ENCODE measurements at places on chromosomes 12 and 14. TPM values are rescaled to one million over a fixed set of nuclear protein-coding genes. Genes with fewer than 3 reads are reported as not detected.

DNA sequence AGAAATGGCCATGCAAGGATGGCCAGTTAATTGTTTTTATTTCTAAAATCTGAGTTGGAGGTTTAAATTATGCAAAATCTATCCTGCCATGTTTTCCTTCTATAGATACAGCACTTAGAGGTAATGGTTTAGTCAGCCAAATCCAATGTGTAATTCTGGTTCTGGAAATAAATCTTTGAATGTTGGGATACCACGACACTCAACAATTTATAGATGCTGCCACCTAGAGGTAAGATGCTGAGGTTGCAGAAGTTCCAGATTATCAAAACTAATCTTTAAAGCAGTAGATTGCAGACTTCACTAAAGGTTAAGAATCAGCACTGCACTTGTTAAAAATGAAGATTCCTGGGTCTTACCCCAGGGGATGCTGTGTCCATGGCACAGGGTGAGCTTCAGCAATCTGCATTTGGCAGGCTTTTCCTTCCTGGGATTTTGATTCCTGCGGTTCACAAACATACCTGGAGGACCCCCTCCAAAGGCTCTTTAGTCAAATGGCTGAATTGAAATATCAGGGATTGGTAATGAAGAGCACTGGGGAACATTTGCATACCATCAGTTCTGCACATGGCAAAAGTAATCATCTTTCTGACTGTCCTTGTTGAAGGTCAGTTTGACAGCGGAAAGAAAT is 53.4 kb upstream of the ANO4 start:
- H3K4me1 ChIP-seq, result no peaks in the 10 kb centered on the region
- DNase-seq, result peak; percentile 6
- H3K36me3 ChIP-seq, result no peaks in the 10 kb centered on the region
- no peak overlapping the region for H3K4me3 ChIP-seq
- H3K27ac ChIP-seq, result no peak overlapping the region

DNA sequence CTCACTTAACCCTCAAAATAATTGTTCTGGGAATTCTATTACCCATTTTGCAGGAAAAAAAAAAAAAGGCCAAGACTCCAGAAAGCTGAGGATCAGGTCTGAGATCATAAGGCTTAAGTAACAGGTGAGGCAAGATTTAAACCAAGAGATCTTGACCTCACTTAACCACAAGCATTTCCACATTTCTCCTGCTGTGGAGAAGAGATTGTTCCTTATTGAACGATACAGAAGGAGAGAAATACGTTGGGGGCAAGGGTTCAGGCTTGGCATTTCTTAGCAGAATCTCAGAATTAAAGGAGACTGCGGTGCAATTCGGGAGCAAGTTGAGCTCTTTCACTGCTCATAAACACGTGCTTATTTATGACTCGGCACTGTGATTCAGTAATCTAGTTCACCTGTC is 885.3 kb upstream of the TMEM132C start:
- no peak for DNase-seq
- H3K27me3 ChIP-seq, result no peaks in the 10 kb centered on the region
- no peaks in the 10 kb centered on the region for H3K36me3 ChIP-seq
- no peak overlapping the region for H3K4me3 ChIP-seq
- no peak overlapping the region for H3K27ac ChIP-seq
- H3K4me1 ChIP-seq, result no peaks in the 10 kb centered on the region

- no peaks in the 10 kb centered on the region for H3K4me1 ChIP-seq
- no peaks in the 10 kb centered on the region for H3K36me3 ChIP-seq
- no peak for DNase-seq
- H3K4me3 ChIP-seq, result no peak overlapping the region
- no peak overlapping the region for H3K27ac ChIP-seq
Measured at GRCh38 chr12:65122703-65123102, 1.6 kb upstream of the WIF1 start.

DNA sequence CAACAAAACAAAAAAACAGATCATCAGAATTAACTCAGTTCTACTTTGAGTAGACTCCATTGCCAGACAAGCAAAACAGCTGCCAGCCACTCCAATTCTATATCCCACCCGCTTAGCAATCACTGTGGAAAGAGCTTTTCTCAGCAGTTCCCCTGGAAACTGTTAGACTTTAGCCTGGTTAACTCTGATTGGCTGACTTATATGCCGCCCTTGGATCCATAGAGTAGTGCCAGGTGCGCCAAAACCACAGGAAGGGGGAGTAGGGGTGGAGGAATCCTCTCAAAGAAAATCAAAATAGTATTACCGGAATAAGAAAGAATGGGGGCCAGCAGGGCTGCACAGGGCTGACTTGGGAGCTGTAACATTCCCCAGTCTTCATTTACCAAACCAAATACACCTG is 5.4 kb upstream of the EML5 start:
- DNase-seq, result no peak
- peaks cover 4% of the 10 kb centered on the region for H3K4me1 ChIP-seq
- H3K27ac ChIP-seq, result no peak overlapping the region
- no peaks in the 10 kb centered on the region for H3K27me3 ChIP-seq

DNA sequence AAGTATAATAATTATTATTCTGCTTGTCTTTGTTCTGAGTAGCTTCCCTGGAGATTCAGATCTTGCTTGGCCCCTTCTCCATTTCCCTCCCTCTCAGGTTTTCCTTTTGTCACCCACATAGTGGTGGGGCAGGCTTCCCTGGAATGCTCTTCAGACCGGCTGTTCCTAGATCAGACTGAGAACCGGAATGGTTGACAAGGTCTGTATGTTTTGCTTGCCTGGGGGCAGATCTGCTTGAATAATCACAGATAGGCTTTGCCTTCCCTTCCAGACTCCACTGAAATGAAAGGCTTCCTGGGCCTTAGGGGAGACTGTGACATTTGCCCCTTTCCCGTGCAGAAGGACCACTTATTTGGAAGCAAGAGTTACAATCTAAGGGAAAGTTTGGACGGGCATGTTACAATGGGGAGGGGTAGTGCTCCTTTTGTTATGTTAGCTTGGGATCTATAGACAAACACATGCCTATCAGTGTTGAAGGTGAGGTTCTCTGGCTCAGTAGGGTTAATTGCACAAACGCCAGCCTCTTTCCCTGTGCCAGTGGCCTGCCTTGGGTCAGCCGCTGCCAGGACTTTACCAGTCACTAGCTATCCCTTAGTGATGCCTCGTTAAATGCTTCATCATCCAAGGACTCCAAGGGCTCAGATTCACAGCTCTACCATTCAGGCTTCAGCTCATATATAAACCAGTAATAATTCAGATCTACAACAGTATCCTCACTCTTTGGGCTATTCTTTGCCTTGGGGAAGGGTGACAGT is 178.6 kb downstream of the SNAPC1 start:
- H3K36me3 ChIP-seq, result no peaks in the 10 kb centered on the region
- no peak overlapping the region for H3K4me3 ChIP-seq
- no peaks in the 10 kb centered on the region for H3K4me1 ChIP-seq
- H3K27ac ChIP-seq, result no peak overlapping the region
- DNase-seq, result no peak

The CLEC14A gene
- 0.10 TPM for total RNA-seq

The PTPN21 gene
- total RNA-seq, result 7.6 TPM
